ENCODE measurements at places on chromosomes 16 and 17.

DNA sequence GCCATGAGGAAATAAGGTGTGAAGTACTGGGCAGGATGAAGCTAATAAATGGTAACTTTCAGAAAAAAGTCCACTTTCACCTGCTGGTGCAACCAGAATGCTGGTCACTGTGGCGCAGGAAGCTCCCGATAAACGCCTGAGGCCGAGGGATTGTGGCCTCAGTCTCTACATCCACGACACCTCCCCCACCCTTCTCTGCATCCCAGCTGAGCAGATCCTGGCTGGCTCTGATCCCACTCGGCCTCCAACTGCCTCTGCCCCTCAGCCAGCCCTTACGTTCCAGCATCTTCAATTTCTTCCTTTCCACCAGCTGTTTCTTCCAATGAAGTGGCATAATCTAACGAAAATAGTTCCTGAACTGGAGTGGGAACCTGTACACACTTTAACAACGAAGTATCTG, 49.5 kb downstream of the COX4I1 start:
- DNase-seq, result no peak

GRCh38 chr17:557371-557770, 157.3 kb downstream of the VPS53 start:
- no peak for DNase-seq

DNA sequence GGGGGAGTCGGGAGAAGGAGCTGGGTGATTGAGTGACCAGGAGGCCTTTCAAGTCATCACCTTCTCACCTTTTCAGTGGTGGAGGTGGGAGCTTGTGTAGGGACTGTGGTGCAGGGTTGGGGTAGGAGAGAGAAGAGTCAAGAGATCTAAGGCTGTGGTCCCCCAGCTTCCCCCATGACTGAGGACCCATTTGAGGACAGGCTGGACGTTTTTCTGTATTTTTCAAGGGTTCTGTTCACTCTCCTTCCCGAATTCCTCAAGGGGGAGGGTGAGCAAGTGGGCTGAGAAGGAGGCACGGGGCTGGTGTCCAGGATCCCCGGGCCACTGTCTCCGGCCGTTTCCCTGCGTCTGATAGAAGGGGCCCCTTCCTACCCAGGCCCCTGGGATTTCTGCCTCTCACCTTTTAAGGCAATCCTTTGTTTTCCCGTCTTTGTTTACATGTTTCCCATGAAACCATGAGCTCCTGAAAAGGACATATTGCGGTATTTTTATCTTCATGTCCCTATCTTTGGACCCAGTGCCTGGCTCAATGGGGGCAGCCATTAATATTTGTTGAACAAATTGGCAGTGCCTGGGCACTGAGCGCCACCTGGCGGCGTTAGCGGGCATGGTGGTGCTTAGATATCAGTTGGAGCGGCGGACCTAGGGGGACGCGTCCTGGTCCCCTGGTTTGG, 9.2 kb upstream of the CD300A start:
- DNase-seq, result peak; percentile 82

DNA sequence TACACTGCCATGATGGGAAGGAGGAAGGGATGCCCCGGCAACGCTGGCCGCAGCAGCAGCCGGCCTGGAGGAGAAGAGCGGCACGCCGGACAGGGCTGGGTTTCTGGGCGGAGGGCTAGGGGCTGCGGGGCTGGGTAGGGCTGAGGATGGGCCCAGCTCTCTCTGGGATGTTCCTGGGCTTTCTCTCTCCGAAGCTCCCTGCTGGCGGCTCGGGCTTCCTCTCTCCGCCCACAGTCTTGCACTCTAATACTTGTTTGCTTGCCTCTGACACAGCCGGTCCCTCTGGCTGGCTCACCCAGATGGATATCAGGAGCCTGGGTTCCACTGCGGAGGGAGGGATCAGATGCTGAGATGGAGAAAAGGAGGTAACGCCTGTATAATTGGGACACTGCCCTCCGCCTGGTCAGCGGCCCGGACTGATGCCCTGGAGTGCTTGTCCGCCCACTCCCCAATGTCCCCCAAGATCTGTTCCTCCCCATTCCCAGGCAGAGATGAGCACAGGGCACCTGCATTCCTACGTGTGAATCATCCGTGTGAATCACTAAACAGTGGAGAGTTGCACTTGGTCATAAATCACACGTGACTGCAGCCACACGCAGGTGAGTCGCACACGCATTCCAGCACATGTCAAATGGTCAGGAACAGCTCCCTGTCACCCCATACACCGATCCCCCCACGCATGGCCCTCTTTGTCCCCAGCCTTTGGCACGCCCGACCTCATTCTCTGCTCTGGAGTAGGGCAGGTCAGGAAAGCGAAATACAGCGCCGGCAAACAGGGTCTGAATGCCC, at the start of gene ALOXE3:
ALOXE3 (minus strand) TSS at position 535 of the 789 bp plus-strand sequence; CDS start at position 11, 524 bp downstream.
- no peak for DNase-seq

DNA sequence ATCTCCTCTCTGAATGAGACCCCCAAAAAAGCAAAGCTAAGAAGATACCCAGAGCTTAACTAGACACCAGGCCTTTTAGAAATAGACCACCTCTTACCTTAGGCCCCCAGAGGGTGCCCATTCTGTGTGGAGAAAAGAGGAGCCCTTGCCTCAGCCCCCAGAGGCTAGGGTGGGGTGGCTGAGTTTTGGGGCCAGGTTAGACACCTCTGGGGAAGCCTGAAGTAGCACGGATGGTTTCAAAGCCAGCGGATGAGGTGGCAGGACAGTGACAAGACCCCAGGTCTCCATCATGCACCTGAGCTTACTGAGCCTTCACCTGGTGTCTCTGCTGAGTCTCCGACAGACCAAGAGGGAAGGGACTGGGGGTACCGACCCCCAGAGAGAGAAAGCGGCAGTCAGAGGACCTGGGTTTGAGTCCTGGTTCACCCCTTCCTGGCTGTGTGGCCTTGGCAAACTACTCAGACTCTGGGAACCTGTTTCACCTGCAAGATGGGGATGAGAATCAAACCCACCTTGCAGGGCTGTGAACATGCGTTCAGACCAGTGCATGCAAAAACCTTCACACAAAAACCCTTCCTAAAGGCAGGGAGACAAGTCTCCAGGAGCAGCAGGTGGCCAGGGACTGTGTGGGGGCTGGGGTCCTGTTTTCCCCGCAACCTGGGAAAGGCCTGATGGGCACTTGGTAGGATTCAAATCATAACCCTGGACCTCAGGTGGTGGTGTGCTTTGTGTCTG, 7.7 kb downstream of the SCGB1C2 start:
- DNase-seq, result no peak

GRCh38 chr17:40448213-40448638, 5.0 kb downstream of the IGFBP4 start:
- no peak for DNase-seq

- DNase-seq, result no peak
These were observed at the start of gene IL21R for GRCh38 chr16:27401768-27402568. IL21R (plus strand) TSS chr16:27402174; CDS start chr16:27430072, 27,898 bp downstream.

GRCh38 chr17:56305007-56305406, 151.7 kb downstream of the ANKFN1 start:
- no peak for DNase-seq

- DNase-seq, result no peak
These were observed 15.4 kb upstream of the NUDT16L1 start for GRCh38 chr16:4677994-4678393.

DNA sequence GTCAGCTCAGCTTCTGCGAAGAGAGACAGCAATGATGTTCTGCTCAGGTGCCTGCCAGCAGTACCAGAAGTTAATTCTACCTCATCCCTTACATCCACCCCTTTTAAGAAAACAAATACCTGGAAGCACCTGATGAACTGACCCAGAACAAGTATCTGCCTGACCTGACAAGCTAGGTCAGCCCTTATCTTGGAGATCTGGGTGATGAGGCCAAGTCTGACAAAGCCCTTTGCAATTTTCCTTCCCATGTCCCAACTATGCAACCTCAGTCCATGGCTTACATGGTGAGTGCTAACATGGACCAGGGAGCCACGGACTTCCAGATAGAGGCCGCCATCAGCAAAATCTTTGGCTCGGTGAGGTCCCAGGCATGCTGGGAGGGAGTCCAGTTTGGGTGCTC, 3.6 kb downstream of the ACADVL start:
- DNase-seq, result no peak

DNA sequence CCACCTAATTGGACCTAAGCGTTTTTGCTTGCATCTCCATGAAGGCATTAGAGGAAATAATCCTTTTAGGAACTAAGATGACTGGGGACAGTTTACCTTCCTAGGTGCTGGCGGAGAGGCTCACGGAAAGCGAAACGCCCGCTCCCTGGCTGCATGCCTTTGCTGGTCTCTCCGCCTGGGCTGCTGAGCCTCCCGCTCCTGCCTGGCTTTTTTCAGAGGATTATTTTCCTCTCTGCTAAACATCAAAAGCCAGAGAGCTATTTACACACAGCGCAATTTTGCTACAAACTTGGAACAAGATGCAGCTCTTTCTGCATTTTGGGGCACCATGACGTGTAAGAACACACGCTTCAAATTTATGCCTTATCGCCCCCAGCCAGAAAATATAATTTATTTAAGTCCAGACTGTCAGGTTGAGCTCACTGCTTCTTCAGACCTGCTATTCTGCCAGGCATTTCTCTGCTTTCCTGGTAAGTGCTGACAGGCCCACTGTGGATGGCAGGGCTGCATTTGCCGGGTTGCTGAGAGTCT, 124.4 kb downstream of the SPACA3 start:
- DNase-seq, result no peak

- no peak for DNase-seq
These were observed 922 bp upstream of the MRPL58 start for GRCh38 chr17:75011401-75012095.

- no peak for DNase-seq
These were observed 19.1 kb downstream of the LIG3 start for GRCh38 chr17:34999456-34999855.

- no peak for DNase-seq
These were observed 263.9 kb downstream of the C16orf95 start for GRCh38 chr16:87053016-87053982.

DNA sequence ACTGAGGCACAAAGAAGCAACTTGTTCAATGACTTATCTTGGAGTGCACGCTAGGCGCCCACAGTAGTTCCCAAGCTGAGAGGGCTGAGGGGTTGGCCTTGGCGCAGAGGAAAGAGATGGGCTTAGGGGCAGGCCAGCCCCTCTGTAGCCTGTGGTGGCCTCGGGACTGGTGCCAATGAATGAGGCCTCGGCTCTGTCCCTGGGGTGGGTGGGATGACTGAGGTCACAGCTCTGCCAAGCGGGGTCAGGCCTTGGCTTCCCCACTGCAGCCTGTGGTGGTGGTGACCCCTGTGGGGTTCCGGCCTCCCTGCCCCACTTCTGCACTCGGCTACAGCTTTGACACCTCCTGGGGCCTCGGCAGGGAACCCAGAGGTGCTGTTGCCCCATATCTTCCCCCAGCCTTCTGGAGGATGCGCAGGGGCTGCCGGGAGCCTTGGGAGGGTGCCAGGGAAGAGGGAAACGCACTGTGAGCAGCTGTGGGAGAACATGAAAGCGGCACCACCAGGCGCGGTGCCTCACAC, 46.0 kb downstream of the BEAN1 start:
- no peak for DNase-seq

DNA sequence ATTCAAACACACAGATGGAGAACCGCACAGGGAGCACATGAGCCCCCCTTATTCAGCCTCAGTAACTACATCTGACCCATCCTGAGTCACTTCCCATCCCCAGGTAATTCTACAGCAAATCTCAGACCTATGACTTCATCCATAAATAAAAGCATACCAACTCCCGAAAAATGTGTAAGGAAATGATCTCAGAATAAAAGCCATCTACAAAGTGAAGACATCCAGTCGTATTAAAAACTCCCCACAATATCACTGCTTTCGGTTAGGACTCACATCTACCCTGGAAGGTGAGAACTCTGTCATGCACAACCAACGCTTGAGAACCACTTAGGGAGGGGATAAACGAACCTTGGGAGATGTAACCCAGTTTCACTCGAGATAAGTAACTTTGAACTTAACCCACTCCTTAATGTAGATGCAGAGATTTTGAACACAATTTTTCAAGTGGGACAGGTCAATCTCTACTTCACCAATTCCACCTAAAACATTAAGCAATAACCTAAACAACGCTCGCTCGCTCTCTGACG, 1.3 kb downstream of the USP36 start:
- DNase-seq, result no peak

DNA sequence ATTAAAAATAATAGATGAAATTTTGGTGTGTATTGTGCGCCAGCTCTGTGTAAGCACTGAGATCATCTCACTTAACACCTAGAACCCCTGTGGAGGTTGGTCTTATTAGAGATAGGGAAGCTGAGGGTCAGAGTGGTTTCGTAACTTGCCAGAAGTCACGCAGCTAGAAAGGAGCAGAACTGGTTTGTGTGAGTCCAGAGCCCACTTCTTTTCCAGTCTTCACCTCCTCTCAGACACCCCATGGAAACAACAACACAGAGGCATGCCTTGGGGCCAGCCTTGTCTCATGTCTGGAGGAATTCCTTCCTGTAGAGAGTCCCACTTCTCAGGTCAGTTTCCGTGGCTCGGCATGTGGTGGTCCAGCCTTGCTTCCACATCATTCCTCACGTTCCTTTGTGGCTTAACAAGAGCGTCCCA, 16.5 kb downstream of the YPEL2 start:
- no peak for DNase-seq

DNA sequence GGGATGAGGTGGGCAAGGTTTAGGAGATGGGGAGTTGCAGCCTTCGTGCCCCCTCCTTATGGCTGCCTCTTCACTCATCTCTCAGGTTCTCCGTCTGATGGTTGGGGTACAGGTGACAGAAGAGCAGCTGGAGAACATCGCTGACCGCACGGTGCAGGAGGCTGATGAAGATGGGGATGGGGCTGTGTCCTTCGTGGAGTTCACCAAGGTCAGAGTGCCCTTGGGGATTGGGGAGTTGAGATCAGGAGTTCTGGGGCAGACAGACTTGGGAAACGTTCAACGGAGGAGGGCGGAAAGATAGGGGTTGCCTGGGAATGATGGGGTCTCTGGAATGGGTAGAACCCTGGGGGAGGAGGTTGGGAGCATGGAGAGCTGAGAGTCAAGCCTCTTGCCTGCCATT, 2.3 kb downstream of the CHP2 start:
- no peak for DNase-seq

- no peak for DNase-seq
These were observed 825.4 kb downstream of the KCNJ18 start for GRCh38 chr17:22517716-22518115.

DNA sequence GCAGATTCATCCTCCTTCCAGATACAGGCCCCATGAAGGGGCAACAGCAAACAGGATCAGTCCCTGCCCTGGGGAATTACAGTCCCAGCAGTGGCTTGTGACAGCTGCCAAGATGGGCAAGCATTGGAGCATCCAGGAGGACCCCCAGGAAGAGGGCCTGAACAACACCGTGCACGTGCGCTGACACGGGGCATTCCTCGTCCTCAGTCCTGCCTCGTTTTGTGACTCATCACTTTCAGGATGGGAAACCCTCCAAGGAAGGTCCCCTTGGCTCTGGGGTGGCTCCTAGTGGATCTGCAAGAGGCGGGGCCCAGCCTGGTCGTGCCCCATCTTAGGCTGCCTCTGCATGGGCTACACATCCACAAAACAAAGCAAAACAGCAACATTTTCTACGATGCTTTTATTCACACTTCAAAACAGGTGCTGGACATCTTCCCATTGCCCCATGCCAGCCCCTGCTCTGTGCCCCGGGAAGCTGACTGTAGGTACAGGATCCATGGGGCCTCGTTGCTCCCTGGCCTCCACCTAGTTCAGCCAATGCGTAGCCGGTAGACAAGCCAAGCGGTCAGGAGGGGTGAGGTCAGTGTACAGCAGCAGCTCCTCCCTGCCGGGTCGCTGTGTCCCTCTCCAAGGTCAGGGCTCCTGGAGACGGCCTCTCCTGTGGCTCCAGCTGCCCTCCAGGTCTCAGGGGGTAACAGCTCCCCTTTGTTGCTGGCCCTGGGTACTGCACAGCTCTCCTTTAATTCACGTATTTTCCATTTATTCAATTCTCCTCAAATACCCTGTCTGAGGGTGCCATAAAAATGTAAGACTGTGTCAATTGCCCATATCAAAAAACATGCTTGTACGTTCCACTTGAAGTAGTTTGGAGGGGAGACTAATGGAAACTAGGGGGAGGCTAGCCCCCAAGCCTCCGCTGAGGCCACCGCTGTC, 32.2 kb downstream of the ACTG1 start:
- DNase-seq, result no peak

Data from liver (tissue), 10 donors.